Activated CD8-positive, alpha-beta memory T cell treated with anti-CD3 and anti-CD28 coated beads for 1 hour (primary cell): ENCODE measurements at places on chromosomes 3 and 15.
A peak's percentile ranks its signal among the peaks of the same experiment; 100 is the strongest.

- DNase-seq: no peak
Observed at GRCh38 chr3:137347817-137348368, 390.1 kb downstream of the IL20RB start.

DNA sequence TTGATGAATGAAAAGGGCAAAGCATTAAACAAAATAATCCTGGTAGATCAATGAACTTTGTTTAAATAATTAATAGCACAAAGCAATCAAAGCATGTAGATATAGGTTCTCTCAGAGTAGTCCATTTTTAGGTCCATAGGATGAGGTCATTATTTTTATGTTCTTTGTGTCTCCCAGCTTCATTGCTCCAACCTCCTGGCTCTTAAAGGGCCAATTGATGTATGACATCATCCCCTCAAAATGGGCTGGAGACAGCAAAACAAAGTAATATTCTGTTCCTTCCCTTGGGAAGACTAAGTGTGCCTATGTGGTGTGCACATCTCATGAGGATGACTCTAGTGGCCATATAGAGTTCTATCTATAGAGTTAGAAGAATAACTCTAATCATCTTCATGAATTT, 49.5 kb downstream of the HMG20A start:
- no peak for DNase-seq

DNA sequence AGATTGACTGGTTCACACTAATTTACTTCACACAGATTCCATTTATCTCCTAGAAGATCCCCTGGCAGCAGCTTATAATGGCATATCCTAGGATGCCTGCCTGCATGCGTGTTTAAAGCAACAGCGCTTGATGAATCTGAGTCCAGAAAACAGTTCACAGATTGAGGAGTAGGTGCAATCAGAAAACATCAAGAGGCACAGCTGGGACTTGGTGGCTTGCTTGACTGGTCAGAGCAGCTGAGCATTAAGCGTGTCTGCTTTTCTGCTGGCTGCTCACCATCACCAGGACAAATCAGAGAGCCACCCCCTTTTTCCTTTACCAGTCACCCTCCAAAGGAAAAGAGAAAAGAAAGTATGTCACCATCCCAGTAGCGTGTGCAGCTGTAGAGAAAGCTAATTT, 223.6 kb downstream of the WDR72 start:
- DNase-seq: no peak

DNA sequence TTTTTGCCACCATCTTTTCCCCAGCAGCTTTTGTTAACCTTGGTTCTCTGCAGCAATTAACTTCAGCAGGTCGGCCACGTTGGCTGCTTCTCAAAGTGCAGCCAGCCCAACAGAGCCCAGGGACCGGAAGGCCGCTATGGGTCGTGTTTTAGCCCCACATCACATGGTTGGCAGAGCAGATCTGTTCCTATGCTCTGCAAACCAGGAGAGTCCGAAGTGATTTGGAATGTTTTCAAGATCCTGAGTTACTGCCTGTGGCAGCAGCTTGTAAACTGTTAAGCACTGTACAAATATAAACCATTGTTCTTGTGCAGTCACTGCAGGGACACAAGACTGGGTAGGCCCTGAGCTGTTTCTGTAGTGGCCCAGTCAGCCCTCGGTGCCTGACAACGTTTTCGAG, 69.6 kb upstream of the MYZAP start:
- DNase-seq: no peak

DNA sequence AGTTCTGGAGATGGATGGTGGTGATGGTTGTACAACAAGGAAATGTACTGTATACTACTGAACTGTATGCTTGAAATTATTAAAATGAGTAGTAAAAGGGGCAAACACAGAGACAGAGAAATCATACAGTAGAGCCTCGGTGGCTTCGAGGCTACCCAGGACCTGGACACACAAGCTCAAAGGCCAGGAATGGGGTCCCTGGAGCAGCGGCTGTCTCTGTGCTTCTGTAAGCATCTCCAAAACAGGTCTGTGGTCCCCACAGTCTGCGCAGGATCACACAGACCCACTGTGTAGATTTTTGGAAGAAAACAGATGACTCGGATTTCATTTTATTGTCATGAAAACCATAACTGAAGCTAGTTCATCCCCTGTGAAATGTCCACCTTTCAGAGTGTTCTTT, 39.7 kb downstream of the PGPEP1L start:
- DNase-seq: no peak

DNA sequence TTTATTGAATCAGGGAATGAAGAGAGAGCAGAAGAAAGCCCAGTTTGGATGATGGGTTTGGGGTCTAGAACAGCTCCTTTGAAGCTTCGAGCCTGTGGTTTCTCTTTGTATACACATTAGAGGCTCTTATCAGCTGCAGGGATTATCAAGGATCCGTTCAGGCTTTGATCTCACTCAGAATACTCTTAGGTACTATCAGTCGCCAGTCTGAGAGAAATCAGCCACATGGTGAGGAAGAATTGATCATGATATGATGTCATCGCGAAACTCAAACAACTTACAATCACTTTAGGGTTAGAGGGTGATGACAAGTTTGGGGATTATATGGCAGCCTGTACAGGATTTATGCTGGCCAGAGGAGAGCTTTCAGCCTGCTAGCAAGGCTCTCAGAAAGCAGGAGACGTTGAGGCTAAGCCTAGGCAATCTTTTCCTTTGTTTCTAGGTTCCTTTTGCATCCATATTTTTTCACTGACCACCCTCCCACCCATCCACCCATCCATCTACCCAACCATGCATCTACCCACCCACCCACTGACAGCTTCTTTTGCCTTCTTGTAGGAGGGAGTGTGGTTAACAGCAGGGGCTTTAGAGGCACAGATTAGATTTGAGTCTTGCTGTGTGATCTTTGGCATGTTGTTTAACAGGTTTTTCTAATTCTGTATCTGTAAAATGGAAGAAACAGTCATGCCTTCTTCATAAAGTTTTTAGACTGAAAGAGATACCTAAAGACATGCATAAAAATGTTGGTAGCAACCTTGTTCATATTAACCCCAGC, 330.4 kb upstream of the LRRFIP2 start:
- DNase-seq: no peak

DNA sequence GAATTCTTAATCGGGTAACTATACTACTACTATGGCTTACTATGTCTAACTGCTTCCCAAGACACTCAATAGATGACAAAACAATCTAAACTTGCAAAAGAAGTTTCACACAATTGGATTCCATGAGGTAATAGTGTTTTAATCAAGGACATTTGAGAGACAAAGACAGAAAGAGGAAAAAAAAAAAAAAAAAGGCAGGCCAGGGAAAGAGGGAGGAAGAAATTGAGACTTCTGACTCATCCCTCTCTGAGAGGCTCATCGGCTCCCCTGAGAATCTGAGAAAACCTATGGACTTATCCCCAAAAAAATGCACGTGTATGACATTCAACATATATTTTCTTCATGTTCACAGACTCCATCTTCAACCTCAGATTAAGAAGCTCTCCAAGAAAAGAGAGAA, 61.0 kb downstream of the SCAPER start:
- no peak for DNase-seq

- DNase-seq: peak; percentile 8
Observed at GRCh38 chr15:73051391-73051806, 864 bp upstream of the NEO1 start.

GRCh38 chr3:129304962-129305222, 26.2 kb downstream of the HMCES start:
- DNase-seq: no peak

DNA sequence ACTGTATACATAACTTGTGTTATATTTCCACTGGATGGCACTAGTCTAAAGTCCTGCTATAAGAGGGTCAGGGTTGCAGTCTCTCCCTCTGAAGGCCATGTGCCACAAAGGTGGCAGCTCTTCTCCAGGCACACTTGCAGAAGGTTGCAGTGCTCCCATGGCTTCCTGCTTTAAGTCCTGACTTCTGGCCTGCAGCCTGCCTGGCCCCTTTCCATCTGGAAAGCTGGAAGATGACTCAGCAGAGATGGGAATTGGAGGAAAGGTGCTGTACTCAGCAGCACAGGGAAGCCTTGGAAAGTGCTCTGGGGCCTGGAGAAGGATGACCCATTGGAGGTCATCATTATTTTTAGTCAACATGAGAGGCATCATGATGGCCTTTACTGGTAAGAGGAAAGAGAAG, 40.9 kb upstream of the MRPL3 start:
- DNase-seq: no peak

- DNase-seq: no peak
Observed at GRCh38 chr15:26841514-26841913, 25.3 kb upstream of the GABRA5 start.

DNA sequence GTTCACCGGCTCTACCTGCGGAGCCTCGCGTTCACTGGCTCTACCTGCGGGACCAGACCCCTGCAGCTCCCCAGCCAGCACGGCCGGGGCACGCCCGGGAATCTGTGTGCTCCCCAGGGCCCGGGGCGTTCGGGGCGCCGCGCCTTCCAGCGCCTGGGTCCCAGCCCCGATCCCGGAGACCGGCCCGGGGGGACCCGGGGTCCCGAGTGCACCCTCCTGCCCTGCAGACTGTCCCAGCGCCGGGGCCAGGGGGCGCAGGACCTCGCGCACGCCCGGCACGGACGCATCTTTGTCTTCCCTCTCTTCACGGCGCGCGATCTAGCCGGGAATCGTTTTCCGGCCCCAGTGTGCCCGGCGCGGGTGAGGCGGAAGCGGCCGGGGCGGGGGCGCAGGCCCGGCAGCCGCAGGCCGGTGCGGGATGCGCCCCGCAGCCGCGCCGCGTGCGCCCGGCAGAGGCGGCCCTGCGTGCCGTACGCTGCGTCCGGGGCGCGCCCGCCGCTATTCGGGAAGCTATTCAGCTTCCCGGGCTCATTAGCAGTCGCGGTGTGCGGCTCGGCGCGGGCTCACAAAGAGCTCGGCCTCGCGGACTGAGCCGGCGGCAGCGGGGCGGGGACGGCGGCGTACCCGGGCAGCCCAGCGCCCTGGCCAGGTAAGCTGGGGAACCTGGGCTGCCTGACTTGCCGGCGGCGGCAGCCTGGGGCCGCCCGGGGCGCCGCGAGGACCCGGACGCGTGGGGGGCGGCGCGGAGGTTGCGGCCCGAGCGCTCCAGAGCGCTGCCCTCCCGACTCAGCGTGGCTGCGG, at the start of gene APBA2:
Gene APBA2 (plus strand): TSS at position 345 of the 801 bp plus-strand sequence. CDS start 167,911 bp downstream, outside the sequence.
- peak; percentile 24 for DNase-seq

GRCh38 chr15:90441027-90441426, 53.0 kb downstream of the IQGAP1 start:
- DNase-seq: no peak

- DNase-seq: no peak
Observed at GRCh38 chr15:46502667-46503066, 867.8 kb downstream of the SQOR start.

GRCh38 chr3:37248164-37248563, 73.8 kb upstream of the LRRFIP2 start:
- DNase-seq: no peak

DNA sequence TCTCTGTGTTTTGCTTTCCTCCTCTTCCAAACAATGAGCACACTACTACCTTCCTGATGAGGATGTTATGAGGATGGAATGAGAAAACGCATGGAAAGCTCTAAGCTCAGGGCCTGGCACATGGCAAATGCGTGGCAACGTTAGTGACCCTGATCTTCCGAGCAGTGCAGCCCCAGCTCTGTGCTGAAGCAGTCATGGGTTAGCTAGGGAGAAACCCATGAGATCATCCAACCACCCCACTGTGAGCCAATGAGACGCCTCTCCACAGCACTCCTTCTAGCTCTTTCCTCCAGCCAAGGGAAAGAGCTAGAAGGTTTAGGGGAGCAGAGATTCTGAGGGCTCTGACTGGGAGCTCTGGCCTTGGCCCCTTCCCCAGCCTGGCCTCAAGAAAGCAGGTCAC, 4.5 kb downstream of the CPN2 start:
- no peak for DNase-seq

DNA sequence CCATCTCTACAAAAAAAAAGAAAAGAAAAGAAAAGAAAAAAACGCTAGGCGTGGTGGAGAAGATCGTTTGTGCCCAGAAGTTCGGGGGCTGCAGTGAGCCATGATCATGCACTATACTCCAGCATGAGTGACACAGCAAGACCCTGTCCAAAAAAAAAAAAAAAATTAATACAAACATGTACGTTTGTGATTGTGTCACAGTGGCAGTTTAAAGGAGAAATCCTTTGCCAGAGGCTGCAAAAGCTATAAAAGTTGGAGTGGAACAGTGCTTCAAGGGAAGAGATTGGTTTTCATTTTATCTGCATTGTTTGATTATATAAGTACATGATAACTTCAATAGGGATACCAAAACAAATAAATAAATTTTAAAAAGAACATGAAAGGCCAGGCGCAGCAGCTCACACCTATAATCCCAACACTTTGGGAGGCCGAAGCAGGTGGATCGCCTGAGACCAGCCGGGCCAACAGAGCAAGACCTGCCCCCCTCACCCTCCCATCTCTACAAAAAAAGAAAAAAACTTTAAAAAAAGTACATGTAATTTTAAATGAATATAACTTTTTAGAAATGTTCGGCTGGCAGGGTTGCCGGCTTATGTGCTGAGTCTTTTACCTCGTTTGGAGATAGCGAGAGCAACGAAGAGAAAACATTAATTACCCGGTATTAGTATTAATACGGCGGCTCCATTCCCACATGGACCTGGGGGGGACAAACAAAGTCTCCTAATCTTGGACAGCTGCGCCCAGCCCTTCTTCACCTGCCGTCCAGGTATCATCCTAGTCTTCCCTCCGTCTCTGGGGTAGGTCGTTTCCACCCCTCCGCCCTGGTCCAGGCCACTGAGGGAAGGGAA, 573 bp upstream of the DIS3L start:
- no peak for DNase-seq

DNA sequence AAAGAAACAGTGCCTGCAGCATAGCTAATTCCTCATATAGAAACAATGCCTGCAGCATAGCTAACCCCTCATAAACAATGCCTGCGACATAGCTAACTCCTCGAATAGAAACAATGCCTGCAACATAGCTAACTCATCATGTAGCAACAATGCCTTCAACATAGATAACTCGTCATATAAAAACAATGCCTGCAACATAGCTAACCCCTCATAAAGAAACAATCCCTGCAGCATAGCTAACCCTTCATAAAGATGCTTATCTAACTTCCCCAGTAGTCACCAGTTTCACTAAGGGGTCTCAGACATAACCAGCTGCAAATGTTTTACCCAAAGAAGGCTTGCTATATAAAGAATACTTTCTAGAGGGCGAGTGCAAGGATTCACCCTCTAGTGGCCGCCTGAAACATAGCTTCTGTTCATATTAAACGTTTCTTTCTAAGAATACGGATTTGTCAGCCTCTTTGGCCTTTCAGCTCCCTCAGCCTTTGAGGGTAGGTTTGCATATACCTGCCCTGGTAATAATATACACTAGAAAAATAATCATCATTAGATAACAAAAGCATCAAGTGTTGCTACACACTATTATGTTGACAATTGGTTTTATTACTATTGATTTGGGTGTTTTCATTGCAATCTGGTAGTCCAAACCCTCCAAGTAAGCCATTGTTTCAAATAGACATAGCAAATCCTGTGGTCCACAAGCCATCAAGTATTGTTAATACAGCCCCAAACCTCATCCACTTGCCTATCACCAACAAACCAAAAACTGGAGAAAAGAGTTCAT, 44.4 kb upstream of the FAN1 start:
- DNase-seq: no peak
